ENCODE measurements at places on chromosomes 5 and 9.

DNA sequence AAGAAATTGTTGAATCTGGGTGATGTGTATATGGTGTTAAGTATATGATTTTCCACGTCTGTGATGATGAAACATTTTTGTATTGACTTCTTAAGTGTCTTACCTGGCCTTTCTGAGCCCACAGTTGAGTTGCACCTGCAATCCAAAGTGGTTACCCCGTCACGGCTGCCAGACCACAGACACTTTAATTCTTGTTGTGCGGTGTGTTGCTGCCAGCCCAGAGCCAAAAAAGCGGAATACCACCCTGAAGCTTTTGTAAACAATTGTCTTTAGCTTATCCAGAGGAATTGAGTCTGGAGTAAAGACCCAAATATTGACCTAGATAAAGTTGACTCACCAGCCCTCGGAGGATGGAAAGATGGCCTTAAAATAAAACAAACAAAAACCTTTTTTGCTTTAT is 35.1 kb downstream of the MTAP start:
- DNase-seq = no peak

GRCh38 chr5:57417320-57417719 is 65.3 kb downstream of the ACTBL2 start:
- no peak for DNase-seq

- DNase-seq = no peak
These were observed 273.7 kb downstream of the SYK start for GRCh38 chr9:91075279-91075678.

GRCh38 chr9:107269254-107269653 is 13.8 kb upstream of the RAD23B start:
- DNase-seq = no peak

- DNase-seq = peak; percentile 64
These were observed 37.1 kb upstream of the FAM169A start for GRCh38 chr5:74903165-74903787.

GRCh38 chr9:9963841-9964240 is 649.0 kb downstream of the PTPRD start:
- DNase-seq = no peak

DNA sequence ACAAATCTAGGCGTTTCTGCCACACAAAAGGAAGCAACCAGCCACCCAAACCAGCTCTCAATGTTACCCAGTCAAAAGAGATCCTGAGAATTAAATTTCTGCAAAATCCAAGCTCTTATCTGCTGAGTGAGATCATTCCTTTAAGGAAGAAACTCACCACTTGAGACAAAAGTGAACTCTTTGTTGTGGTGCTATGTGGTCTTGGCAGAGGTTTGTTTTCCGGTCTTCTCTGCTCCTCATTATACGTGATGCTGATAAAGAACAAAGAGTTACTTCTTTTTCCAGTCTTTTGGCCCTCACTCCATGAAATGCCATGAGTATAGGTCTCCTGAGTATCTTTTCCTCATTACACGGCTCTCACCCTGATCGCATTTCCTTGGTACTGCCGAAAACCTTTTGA is 82.1 kb downstream of the PRKACG start:
- no peak for DNase-seq

DNA sequence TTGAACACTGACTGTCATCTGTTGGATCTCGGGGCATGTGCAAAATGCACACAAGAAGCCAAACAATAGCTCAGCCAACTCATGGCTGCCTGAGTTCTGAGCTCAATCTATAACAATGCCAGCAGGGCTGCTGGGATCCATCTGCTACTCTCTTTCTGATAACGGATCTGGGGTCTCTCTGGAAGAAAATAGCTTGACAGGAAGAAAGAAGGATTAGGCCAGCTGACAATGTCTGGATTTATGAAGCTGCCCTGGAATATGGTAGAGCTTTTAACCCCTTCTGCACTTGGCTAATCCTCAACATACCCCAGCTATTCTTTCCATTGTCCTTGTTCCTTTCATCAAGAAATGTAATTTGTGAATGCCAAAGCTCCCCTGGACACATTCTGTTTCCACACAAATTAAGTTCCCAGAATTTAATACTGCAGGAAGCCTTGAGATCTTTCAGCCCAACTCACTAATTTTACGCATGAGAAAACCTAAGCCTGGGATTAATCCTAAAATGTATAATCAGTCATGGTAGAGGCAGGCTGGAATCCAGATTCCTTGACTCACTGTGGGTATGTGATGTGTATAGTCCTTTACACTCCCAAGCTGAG is 62.7 kb upstream of the PCA3 start:
- DNase-seq = no peak

DNA sequence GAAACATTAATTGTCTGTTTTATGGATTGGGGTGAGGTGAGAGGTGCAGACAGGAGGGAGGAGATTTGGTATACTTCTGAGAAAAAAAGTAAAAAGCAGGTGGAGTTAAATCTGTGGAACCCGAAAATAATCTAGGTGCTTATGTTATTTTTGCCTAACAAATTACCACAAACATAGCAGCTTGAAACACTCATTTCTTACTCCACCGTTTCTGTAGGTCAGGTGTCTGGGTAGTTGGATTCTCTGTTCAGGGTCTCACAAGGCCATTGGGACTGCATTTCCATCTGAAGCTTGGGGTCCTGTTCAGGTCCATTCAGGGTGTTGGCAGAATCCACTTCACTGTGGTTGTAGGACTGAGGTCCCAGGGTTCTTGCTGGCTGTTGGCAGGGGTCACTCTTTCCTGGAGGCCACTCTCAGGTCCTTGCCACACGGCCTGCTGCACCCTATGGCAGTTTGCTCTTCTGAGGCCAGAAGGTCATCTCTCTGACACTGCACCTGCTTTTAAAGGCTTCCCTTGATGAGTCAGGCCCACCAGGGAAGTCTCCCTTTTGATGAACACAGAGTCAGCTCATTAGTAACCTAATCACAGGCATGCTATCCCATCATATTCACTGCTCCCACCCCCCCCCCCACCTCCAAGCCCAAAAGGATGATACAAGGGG is 82.2 kb downstream of the TRIO start:
- DNase-seq = no peak

GRCh38 chr5:11898-12297 is 80.1 kb upstream of the PLEKHG4B start:
- DNase-seq = no peak

- no peak for DNase-seq
These were observed 3.0 kb downstream of the CMYA5 start for GRCh38 chr5:79692596-79692995.

- no peak for DNase-seq
These were observed 14.5 kb downstream of the GSN start for GRCh38 chr9:121282277-121283079.

DNA sequence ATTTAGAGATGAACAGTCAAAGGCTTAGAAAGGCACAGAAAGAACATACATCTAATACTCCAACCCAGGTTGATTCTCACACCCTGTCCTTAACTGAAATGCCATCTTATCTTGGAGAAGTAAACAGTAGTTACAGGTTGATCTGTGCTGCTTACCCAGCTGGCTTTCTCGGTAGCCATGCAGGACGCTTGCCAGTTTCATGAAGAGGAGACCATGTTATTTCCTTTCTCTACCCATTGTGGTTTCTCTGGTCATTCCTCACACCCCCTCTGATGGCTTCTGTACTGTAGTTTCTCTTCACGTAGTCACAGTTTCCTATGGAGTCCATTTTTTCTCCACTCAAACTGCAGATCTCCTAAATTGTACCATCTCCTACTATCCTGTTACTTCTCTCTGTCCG is 206.0 kb downstream of the SGCD start:
- DNase-seq = no peak

DNA sequence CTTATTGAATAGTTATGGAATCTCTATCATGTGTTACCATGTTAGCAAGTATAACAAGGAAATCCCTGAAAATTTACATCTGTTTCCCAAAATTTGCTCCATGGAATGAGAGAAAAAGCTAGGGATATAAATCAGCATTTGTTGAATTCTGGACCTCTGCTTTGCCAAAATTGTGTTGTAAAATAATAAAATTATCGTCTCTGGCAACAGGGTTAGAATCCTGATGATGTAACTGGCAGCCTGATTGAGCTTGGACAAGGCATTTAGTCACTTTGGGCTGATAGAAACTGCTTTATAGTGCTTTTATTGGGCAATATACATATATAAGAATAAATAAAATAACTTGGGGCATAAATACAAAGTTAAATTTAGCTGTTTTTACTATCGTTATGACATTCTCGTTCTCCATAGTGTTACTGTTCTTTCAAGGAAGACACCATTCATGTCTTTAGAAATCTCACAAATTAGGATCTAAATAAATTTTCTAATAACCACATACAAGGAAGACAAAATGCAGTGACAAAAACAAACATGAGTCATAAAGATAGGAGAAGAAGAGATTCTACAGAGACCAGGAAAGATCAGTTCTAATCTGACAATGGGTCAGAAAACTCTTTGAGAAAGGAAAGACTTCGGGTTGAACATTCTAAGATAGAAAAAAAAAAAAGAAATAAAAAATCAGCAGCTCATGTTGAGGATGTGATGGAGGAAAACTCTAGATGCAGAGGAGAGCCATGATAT is 145.0 kb upstream of the CDH10 start:
- DNase-seq = no peak

DNA sequence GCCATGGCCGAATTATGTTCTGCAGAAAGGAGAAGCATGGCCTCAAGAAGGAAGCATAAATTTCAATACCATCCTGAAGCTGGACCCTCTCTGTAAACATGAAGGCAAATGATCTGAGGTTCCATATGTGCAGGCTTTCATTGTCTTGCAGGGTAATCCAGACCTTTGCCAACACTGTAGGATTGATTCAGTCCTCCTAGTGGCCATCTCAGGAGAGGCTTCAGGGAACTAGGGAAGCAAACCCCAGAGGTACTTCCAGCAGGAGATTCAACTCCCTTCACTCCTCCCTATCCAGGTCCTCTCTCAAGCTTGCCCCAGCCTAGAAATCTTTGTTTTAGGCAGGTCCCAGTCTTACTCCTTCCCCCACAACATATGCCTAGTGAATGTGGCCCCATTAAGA is 99.3 kb upstream of the HCN1 start:
- no peak for DNase-seq

GRCh38 chr5:150570333-150570732 is 62.4 kb downstream of the NDST1 start:
- DNase-seq = no peak

GRCh38 chr9:7320139-7320538 is 479.4 kb downstream of the DMAC1 start:
- DNase-seq = peak; percentile 35

DNA sequence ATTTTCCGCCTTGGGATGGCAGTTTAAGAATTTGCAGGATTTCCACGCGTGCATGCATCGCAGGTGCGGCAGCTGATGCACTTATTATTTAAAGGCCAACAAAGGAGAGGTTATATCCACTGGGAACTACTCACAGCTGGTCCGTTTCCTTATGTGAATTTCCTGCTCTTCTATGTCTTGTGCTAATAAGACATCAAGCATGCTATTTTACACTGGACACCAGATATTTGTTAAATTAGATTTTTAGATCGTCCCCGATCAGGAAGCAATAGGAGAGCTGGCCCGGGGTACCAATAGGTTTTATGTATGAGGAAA is 476 bp upstream of the DTWD2 start:
- no peak for DNase-seq

DNA sequence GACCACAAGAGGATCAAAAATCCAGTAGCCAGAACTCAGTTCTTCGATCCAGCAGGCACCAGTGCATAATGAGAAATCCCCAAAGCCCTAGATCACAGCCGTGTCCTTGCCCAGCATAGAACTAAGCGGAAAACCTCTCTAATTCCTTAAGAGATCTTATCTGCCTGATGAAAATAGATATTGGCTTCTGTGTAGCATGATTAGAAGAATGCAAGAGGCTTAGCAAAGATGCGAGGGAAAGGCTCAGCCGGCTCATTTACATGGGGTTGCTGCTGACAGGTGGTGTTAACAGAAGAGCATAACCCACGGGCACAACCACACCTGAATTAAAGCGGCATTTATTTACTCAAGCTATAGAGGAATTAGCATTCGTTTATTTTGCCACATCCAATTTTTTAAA is 400.0 kb upstream of the ADAMTS16 start:
- DNase-seq = no peak

DNA sequence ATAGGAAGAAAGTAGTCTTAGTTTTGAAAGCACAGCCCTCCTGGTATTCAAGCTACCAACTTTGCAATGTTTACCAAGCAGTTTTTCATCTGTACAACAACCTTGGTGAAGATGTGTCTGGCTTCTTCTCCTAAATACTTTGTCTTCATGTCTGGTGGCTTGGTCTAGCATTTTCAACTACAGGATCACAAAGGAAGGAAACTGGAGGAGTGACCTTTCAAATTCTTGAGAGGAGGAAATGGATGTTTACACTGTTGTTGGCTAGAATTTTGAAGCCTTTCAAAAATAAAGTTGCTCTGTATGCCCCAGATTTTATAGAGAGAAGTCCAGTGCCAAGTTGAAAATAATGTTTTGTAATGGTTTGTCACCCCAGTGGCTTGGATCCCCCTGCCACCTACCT is 16.3 kb downstream of the PAM start:
- no peak for DNase-seq

- no peak for DNase-seq
These were observed 114.4 kb downstream of the PSD2 start for GRCh38 chr5:139910036-139910435.

Measured in foreskin keratinocyte (primary cell).